Motor neuron (in vitro differentiated cells): ENCODE measurements at places on chromosomes 6 and 20.
A peak's percentile ranks its signal among the peaks of the same experiment; 100 is the strongest.

DNA sequence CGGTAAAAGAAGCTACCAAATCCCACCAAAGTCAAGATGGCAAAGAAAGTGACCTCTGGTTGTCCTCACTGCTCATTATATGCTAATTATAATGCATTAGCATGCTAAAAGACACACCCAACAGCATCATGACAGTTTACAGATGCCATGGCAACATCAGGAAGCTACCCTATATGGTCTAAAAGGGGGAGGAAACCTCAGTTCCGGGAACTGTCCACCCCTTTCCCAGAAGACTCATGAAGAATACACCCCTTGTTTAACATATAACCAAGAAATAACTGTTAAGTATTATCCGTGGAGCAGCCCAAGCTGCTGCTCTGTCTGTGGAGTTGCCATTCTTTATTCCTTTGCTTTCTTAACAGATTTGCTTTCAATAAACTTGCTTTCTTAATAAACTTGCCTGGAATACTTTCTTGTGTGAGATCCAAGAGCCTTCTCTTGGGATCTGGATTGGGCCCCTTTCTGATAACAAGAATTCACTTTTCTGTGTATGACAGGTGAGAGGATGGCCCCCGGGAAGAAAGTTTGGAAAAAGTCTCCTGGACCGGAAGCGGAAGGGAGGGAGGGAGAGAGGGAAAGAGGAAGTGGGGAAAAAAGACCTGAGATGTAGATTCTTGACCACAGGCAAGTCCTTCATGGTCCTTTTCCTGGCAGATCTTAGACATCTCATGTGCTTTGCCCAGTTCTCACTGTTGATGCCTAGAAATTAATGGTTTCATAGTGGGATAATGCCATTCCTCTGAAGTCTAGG is 146.7 kb upstream of the ID4 start:
- no peak for ATAC-seq

DNA sequence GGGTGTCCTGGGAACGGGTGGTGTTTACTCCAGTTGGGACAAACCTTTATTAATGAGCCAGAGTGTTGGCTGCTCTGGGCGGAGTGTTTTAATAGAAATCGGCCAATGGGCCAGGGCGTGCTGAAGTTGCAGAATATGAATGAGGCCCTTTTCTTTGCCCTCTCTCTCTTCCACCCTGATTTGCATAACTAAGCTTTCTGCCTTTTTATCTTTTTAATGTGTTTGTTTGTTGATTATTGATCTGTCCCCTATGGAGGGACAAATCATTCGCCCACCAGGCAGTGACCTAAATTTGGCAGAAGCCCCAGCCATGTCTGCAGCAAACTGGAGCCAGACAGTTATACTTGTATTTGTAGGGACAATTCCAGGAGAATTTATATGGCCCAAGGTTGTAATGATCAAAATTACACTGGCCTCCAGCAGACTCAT is 420.9 kb downstream of the PREX1 start:
- ATAC-seq = peak; percentile 31

- no peak for ATAC-seq
These were observed 57.9 kb downstream of the CDS2 start for GRCh38 chr20:5184684-5185083.

DNA sequence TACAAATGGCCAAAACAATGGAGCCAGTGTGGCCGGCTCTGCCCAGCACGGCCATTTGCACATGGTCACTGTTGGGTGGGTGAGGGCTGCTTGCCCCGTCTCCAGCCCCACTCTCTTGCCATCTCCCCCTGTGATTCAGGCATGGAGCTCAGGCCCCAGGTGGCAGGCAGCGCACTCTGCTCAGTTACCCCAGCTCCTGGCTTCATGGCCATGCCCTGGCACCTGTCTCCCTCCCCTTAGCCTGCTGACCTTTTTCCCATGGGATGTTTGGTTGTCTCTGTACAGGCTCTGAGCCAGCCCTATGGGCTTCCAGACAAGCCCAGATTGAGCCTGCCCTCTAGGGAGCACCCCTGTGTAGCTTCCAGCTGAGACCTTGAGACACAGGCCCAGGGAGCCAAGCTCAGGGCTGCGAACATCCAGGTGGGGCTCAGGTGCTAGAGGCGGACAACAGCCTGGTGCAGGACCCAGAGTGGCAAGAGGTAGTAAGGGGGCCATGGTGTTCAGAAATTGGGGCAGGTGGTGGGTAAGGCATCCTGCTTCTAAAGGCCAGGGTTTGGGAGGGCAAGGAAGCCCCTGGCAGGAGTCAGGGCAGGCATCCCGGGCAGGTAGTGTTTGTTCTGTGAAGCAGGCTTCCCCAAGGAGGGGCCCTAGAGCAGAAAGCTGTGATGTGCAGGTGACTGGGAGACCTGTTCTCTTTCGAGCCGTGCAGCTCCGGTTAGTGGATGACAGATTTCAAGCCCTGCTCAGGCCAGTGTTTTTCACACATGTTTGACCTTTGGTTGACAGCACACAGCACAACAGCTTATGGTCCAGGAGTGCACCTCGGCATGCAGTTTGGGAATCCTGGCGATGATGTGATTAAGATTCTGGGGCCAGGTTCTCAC is 17.7 kb downstream of the SYNJ2 start:
- ATAC-seq = peak; percentile 31

GRCh38 chr20:51366155-51366886 is 176.2 kb downstream of the NFATC2 start:
- ATAC-seq = peak; percentile 88

- ATAC-seq = no peak
These were observed 7.9 kb upstream of the FAM210B start for GRCh38 chr20:56350842-56351241.

GRCh38 chr6:20028562-20028961 is 183.7 kb downstream of the MBOAT1 start:
- no peak for ATAC-seq

DNA sequence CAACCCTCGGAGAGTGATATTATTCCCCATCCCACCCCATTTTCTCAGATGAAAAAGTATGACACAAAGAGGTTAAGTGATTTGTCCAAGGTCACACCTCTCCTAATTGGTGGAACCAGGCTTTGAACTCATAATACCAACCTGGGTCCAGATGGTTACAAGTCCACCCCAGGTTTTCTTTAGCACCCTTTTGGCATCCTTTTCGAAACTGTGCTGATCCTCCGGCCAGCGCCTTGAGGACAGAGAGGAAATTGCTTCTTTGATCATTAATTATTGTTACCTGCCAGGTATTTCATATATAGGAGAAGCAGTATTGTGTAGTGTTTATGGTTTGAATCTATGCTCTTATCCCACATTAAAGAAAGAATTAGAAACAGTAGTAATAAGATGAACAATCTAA is 29.3 kb upstream of the PDYN start:
- no peak for ATAC-seq
